ENCODE measurements at places on chromosomes 16 and 17.
A peak's percentile ranks its signal among the peaks of the same experiment; 100 is the strongest.

GRCh38 chr17:79340333-79341221, 266.0 kb downstream of the ENGASE start:
- no peak for DNase-seq

DNA sequence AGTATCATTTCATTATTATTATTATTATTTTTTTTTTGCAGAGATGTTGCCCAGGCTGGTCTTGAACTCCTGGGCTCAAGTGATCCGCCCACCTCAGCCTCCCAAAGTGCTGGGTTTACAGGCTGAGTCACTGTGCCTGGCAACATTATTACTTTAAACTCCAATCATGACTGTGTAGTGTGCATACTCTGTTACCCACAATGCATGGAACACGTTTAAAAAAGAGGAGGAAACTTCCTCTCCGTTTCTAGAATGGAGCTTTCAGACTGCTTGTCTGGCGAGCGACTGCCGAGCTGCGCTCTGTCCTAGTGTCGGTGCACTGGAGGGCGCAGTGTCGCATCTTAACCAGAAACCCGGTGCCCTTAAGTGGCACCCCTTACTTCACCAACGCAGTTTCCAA, 22.1 kb upstream of the FASN start:
- no peak for DNase-seq

DNA sequence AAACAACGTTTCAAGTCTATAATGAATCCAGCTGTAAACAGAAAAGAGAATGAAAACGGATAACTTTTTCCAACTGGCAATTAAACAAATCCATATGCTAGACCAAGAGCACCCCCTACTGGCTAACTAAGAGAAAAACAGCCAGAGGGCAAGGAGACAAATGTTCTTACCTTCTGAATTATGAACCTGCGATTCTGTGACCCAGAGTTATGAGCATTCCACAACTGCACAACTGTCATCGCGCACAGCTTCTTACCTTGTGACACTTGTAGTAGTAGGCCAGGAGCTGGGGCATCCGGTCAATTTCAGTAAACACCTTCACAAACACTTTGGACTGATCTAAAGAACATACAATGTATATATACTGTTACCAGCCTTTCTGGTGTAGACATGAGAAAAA, 18.6 kb downstream of the COG7 start:
- DNase-seq: peak; percentile 68

DNA sequence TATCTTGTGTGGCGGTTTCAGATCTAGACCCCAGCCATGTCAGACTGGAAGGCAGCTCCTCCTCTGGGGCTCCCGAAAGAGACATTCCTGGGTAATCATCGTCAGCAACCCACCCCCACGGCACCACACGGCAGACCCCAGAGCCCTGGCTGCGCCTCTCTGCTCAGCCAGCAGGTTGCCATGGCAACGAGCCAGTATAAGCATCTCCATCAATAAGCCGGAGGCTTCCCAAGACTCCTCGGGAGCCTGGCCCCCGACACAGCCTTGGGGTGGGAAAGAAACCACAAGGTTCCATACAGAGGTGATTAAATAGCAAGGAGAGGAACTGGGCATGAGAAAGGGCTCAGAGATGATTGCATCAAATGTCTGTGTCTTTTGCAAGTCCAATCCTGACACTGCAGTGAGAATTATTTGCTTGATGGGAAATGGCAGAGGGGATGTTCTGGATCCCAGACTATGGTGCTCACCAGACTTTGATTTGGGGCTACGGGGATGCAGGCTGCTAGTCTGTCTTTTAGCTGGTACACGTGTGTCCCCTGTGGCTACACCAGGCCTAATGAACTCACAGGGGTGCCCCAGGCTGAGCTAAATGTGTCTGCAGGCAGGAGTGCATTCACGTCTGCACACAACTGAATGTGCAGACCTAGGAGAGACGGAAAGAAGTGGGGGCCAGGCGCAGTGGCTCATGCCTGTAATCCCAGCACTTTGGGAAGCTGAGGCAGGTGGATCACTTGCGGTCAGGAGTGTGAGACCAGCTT, 320.5 kb upstream of the TNRC6C start:
- DNase-seq: no peak

DNA sequence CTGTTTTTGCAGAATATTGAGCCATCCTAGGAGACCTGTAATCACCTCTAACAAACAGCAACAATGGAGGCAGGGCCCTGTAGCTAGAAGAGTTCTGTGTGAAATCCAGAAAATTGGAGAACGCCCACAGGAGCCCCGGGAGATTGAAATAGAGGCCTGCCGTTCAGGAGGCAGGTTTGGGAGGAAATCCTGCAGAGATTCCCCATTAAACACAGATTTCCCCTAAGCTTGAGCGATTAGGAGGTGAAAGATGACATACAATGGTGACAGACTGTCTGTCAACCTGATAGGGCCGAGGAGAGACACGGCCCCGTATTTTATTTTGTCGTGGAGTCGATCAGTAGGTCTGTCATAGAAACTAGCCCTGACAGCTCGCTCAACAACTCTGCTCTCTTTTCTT, 18.2 kb downstream of the CDK5RAP3 start:
- no peak for DNase-seq

DNA sequence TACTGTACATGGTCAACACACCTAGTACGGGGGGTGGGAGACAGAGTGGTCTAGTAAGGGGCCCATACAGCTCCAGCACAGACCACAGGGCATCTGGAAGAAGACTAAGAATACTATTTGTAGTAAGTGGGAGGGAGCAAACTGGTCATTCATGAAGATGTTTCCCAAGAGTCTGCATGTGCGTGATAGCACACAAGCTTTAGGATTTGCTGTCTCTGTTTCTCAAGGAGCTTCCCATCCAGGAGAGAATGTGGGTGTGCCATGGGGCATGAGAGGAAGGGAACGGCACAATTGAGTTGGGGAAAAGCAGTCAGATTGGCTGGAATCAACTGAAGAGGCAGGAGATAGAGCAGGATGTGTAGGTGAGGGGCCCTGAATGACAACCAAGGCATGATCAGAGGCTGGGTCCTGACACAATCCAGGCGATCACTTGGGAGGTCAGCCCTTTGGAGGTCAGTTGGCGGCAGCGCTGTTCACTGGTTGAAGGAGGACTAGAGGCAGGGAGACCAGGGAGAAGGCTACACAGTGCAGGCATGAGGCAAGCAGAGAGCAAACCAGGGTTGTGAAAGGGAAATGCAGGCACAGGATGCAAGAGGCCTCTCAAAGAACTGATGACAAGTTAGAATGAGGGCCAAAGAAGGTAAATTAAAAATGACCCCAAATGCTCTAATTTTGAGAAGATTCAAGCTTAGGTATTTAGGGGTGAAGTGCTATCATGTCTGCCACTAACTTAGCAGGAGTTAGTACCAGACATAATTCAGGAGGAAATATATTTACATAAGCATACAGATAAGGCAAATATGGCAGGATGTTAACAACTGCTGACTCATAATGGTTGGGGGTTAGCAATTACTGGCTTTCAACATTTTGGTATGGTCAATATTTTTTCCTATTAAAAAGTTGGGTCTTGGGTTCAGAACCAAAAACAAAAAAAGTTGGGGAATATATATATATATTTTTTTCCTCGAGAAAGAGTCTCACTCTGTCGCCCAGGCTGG, 10.3 kb downstream of the UBE2O start:
- DNase-seq: no peak

GRCh38 chr17:7250695-7251627, 573 bp downstream of the CTDNEP1 start:
- peak; percentile 34 for DNase-seq

- DNase-seq: no peak
Measured at GRCh38 chr16:70694088-70694867, 8.4 kb upstream of the MTSS2 start.

DNA sequence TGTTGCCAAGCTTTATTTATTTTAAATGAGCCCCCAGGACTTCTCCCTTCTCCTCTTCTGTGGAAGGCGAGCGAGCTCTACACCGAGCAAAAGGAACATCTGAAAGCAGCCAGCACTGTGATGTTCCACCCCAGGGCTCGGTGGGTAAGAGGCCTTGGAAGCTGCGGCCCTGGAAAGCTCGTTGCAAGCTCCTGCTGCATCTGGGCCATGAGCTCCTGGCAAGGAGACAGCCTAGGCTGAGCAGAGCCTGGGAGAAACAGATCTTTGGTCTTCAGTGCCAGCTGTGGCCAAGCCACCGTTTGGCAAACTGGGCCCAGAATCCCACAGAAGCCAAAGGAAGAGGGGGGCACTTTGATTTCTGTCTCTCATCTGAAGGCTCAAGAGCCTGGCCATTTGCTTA, 114.1 kb downstream of the ENGASE start:
- DNase-seq: no peak

DNA sequence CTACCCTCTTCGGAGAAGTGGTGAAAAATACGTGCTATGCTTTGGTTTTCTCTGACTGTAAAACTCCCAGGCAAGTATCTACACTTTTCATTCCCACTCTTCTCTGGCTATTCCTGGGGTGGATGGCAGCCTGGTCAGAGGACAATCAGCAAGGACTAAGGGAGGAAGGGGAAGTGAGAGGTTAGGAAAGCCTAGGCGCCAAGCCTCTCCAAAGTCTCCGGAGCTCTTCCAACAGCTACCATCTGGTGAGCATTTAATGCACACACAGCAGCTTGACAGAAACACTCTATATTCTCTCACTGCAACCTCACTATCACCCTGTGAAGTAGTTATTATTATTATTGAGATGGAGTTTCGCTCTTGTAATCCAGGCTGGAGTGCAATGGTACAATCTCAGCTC, 65.1 kb downstream of the WSCD1 start:
- no peak for DNase-seq

DNA sequence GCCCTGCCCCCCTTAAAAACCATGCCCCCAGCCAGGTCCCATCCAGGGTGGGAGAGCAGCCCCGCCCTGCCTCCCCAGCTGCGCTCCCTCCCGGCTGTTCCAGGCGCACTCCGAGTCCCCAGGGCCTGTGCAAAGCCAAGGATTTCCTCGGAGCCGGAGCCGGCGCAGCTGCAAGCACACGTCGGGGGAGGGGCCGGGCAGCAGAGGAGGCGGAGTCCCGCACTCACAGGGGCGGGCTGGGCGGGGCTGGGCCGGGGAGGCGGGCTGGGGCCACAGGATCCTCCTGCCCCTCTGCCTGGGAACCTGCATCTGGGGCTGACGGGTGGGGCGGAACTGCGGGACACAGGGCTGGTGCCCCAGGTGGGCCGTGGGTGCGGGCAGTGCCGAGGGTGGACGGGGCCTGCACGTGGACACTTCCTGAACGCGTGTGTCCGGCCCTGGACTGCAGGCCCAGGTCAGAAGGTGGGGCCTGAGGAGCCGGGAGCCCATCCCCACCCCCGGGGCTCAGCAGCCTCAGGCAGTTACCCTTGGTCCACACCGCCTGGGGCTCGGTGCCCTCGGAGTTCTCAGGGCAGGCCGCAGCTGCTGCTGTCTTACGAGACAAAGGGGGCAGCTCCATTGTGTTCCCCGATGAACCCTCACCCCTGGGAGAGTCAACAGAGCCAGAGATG, 24.0 kb upstream of the SSTR5 start:
- DNase-seq: peak; percentile 5

DNA sequence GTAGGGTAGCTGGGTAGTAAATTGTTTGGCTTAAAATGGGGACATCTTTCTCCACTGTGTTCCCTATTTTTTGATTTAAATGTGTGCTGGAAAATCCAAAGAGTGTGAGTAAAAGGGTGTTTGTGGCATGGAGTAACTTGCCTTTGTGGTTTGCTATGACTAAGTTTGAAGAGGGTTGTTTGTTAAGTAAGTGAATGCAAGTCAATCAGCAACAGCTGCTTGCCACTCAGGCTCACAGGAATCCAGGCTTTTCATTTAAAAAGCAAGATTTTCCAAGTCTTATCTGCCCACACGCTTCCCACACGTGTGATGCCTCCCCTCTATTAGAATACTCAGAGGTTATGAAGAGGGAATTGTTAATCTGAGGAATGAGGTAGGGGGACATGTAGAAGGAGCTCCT, 847.7 kb upstream of the RBFOX1 start:
- DNase-seq: no peak

DNA sequence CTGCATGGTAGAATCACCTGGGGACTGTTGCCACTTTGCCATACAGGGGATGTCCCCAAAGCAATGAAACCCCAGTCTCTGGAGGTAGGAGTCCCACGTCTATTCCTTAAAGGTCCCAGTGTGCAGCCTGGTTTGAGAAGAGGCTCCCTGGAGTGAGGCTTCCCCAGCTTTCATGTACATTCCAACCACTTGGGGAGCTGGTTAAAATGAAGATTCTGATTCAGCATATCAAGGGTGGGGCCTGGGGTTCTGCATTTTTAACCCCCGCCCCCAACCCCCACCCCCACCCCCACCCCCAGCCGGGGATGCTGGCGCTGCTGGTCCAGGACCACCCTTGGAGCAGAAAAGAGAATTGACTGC, 241.2 kb downstream of the FOXL1 start:
- DNase-seq: no peak

DNA sequence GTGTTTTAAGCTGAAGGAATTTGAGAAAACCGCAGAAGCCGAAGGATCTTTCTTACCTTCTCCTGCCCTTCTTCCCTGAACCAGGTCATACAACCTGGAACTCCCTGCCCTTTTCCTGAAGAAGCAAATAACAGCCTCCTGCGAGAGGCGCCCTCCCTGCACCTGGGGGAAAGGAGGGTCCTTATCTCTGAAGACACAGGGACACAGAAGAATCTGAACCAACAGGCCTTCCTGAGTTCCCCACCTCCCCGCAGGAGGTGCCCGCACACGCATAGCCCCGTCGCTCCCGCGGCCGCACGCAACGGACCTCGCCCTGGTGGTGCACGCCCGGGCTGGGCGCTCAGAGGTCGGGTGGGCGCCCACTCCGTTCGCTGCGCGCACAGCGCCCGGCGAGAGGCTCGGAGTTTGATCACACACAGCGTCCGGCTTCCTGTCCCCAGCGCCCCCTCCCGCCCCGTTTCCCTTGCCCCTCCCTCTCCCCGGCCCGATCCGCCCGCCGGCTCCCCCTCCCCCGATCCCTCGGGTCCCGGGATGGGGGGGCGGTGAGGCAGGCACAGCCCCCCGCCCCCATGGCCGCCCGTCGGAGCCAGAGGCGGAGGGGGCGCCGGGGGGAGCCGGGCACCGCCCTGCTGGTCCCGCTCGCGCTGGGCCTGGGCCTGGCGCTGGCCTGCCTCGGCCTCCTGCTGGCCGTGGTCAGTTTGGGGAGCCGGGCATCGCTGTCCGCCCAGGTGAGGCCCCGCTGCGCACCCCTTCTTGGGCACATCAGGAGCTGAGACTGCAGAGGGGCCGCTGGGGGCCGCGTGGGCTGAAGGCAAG, at the start of gene TNFSF12:
TSS of gene TNFSF12 (plus strand) at position 474 of the 816 bp plus-strand sequence. CDS start at position 570, 96 bp downstream.
- DNase-seq: peak; percentile 62

DNA sequence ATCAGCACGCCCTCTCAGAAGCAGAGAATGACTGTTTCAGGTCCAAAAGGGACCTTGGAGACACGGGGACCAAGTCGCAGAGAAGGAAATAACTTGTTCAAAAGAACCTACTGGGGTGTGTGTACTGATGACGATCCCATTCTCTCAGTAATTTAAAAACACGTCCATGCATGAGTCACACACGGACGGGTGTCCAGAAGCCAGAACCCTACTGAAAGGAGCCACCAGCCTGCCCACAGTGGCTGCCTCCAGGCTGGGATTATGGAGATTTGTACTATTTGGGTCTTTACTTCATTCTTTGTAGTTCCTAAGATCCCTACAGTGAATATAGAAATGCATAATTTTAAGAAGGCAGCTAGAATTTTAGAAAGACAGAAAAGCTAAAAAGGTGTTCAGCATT, 27.8 kb downstream of the TMEM204 start:
- DNase-seq: no peak

Measured in suppressor macrophage treated with lipopolysaccharide for 4 hours (primary cell).